Stimulated activated CD4-positive, alpha-beta T cell treated with anti-CD3 and anti-CD28 coated beads, Interleukin-4, amount 100 ng/mL, for 48 hours (primary cell): ENCODE measurements at places on chromosomes 11 and 22.
A peak's percentile ranks its signal among the peaks of the same experiment; 100 is the strongest.

DNA sequence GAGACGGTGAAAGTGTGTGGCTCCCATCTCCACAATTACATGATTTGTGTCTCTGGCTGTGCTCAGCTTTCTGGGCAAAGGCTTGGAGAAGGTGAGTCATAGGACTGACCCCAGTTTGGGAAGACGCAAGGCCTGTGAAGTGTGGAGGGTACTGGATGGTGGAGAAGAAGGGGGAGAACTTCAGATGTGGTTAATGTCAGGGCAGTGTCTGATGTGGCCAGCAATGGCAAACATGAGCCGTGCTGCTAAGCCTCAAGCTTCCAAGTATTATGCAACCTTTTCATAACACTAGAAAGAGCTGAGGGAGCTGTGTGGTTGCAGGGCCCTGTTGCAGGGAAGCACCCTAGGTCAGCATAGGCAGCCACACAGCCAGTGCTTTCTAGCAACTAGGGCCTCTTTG is 110.9 kb downstream of the NTM start:
- no peak for DNase-seq

- DNase-seq = peak; percentile 13
Observed at GRCh38 chr22:44337678-44338004, 24.9 kb upstream of the SHISAL1 start.

- DNase-seq = no peak
Observed at GRCh38 chr22:38122616-38123015, 12.1 kb upstream of the BAIAP2L2 start.

DNA sequence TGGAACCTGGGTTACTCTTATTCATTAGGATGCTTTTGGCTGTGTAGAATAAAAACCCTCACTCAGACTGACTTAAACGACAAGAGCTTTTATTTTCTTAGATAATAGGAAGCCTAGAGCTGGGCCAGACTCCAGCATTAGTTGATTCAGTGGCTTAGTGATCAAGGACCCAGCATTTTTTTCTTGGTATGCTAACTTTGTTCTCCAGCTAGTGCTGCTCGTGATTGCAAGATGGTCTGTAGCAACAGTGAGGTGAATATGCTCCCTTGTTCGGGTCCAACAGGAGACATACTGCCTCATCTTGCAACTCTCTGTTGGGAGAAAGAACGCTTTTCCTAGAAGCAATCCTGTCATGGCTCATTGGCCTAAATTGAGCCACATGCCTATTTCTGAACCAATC is 33.4 kb downstream of the INSC start:
- DNase-seq = no peak

DNA sequence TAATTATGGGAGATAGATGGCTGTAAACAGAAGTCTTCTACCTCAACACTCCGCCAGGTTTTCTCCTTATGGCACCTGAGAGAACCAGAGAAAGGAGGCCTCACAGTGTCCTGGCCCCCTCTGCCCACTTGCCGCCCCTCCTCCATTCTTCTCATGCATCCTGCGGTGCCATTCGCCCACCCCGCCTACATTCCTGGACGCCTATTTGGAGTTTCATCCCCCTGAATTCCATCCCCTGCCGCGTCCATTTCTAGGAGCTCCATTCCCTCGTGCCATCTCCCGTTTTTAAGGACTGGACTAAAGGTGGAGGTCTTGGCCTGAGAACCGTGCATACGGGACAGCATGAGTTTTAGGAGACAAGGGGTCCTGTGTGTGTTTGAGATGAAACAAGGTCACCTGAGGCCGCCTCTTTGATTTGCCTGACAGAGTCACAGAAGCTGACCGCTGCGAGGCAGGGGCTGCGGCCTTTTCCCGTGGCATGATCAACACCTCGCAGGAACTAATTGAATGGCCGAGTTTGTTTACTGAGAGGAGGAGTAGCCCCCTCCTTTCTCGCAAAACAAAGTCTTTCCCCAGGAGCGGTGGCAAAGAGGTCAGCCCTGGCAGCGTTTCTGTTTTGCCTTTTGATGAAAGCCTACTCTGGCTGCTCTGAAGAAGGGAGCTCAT is 246.2 kb downstream of the ST3GAL4 start:
- DNase-seq = no peak

DNA sequence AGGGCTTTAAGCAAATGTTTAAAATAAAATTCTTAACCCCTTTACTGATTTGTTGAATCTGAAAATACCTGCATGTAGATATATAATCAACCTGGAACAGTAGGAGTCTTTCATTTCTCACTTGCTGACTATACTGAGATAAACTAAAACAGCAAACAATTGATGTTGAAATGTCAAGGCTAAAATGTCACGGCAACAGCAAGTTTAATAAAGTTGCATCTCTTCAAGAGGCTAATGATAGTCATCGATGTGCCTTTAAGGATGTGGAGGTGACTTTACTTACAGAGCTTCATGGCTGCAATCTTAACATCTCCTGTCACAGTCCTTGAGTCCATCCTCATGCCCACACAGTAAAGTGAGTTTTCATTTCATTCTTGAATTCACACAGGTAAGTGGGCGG is 3.6 kb upstream of the PRRG4 start:
- DNase-seq = no peak

DNA sequence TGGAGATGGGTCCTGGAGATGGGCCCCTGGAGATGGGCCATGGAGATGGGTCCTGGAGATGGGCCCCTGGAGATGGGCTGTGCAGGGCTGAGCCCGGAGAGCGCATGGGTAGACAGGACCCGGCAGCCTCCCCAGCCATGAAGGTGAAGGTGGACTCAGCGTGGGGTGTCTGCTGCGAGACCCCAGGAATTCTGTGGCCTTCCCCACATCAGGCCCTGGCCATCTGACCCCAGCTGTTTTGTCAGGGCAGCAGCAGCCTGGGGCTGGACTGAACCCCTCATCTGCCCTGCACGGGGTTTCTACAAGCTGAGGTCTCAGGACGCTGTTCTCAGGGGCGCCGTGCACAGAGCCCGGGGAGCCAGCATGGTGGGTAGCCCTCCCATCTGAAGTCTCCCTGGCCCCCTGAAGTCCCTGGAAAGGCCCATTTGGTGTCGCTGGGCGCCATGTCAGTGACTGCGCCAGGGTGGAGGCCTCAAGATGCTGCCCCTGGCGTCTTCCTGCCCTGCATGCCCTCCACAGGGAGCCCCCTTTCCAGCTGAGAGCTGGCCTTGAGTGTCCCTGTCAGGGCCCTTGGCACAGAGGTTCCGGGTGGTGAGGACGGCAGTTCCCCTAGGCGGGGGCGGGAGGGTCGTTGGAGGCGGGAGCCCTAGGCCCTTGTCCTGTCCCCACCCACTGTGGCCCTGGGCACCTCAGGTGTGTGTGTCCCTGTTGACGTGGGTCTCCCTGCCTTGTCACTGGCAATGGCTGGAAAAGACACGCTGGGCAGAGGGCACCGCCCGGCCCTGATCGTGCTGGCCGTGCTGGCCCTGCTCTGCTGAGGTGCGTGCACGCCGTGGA is 5.4 kb downstream of the BRSK2 start:
- no peak for DNase-seq

- no peak for DNase-seq
Observed at GRCh38 chr11:25794804-25795203, 537.1 kb upstream of the ANO3 start.

DNA sequence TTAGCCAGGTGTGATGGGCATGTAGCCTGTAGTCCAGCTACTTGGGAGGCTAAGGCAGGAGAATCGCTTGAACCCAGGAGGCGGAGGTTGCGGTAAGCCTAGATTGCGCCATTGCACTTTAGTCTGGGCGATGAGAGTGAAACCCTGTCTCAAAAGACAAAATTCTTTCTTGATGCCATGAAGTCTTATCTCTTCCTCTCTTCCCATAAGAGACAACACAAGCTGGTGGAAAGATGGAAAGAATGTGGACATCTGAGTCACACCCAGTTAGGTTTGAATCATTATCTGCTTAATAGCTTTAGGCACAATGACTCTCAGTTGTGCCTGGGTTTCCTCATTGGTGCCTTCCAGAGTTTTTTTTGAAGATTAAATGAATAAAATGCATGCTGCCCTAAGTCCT is 35.3 kb downstream of the KREMEN1 start:
- DNase-seq = no peak

GRCh38 chr22:38872172-38872830 is at the start of gene CBX6:
Gene CBX6, minus strand, starts transcription at chr22:38872216. Its CDS starts 26 bp downstream, at chr22:38872190.
- DNase-seq = peak; percentile 92

- DNase-seq = no peak
Observed at GRCh38 chr11:88100151-88100550, 75.1 kb downstream of the RAB38 start.

DNA sequence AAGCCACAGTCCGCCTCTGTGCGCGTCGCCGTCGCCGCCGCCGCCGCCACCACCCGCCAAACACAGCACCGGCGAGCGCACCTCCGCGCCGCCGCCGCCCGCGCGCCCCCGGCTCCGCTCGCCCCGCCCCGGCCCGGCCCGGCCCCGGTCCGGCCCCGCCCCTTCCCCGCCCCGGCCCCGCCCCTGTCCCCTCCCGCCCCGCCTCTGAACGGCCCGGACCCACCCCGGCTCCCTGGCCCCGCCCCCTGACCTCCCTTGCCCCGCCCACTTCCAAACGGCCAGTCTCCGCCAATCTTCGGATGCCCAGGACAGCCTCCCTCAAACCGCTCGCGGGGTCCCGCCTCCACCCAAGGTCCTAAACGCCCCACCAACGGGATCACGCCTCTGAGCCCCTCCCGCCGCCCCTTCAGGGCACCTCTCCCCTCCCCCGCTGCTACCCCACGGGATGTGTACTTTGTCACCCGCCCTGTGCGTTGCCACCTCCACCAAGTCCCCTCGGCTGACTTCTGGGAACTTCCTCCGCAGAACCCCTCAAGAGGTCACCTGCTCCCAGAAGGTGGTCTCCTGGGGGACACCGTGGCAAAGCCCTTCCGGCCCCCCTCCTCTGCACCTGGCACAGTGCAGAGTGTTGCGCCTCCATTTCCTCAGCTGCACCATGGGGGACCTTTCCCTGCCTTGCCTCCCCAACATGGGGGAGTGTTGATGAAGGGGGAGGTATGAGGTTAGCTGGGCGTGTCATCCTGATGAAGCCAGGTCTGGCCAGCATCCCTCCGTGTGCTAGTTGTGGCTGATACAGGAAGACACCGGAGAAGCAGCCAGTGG is at the start of gene KIAA0930:
Gene KIAA0930 (minus strand): TSS at position 85 of the 822 bp plus-strand sequence. CDS start 191 bp downstream, outside the sequence.
- DNase-seq = peak; percentile 70

GRCh38 chr11:28003615-28004014 is 104.3 kb downstream of the KIF18A start:
- DNase-seq = no peak

GRCh38 chr11:16883174-16883573 is 131.0 kb downstream of the PLEKHA7 start:
- no peak for DNase-seq

DNA sequence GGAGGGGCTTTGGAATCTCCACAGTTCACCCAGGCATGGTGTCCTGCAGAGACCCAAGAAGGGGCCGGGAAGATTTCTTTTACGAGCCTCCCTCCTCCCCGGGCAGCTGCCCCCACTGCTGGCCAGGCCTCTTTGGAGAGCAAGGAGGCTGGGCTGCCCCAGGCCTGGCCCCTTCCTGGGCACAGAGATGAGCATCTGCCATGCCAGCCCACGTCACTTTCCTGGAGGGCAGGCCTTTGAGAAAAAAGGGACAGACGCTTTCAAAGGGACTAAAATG is 60.5 kb upstream of the FGF3 start:
- DNase-seq = no peak

- no peak for DNase-seq
Observed at GRCh38 chr11:93623179-93623578, 38.3 kb upstream of the CEP295 start.

GRCh38 chr11:132234878-132235277 is 864.5 kb downstream of the NTM start:
- DNase-seq = no peak

DNA sequence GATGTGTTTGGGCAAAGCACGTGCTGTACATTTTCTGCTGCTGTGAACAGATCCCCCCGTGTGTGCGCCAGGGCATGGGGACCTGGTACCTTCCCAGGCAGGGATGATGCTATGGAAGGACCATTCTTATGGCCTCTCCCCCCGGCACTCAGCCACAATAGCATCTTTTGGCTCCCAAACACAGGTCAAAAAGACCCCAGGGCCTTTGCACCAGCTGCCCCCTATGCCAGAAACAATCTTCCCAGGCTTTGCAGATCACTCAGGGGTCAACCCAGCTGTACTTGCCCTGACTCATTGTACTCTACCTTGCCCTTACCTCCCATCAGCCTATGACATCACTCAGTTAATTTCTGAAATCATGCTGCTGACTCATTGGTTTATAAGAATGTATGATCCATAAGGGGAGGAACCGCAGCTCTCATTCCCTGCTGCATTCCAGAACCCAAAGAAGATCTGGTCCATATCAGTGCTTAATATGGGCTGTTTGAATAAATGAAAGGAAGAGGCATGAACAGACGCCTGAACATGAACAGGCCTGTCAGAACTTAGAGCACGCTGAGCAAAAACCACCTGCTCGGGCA is 100.7 kb downstream of the CELSR1 start:
- DNase-seq = no peak

- DNase-seq = no peak
Observed at GRCh38 chr11:102225689-102226568, 91.4 kb upstream of the BIRC3 start.

- no peak for DNase-seq
Observed at GRCh38 chr11:35077709-35078469, 61.1 kb upstream of the CD44 start.

DNA sequence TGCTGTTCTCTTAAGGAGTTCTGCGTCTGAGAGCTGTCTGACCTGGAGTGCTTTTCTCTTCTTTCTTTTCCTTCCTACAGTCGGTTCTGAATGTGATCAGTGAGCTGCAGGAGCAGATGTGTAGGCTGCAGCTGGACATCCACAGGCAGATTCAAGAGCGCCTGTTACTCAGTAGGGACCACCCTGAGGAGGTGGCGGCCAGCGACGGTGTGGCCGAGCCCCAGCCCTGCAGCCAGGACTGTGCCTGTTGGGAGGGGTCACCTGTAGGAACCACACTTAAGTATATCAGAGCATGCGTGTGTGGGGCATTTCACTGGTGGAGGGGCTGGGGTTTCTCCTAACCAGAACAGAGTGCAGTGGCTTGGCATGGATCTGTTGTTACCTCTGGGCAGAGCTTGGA is 56.3 kb downstream of the CYB5R2 start:
- no peak for DNase-seq

DNA sequence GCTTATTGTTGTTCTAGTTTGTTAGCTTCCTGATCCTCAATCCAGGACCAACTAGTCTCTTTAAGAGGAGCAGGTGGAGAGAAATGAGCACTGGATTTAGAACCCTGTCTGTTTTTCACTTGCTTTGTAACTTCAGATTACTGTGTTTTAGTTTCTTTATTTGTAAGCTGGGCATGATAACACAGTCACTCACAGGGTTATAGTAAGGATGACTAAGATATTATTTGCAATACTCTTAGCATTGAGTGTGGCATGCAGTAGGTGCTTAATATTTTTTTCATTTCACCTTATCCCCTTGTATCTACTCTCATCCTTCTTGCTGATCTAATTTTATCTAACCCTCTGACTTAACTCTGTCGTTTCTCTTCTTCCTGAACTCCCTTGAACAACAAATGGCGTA is 33.8 kb downstream of the DNHD1 start:
- no peak for DNase-seq

DNA sequence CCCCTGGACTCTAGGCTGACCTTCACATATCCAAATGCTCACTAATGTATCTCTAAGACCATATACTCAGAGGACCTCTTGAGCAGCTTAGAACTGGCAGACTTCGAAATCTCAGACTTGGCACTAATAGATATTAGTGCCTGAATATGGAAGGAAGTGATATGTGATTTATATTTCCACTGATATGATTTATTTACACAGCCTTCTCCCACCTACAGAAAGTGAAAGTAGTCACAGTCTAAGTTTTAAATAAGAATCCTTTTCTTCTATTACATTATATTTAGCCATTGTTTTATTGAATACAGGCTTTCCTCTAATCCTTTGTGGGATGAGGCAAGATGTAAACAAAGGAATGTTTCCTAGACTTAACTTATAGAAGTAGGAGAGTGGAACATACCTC is 6.7 kb upstream of the NAV2 start:
- DNase-seq = no peak
